ENCODE measurements at places on chromosomes 5 and 9. TPM values are rescaled to one million over a fixed set of nuclear protein-coding genes. Genes with fewer than 3 reads are reported as not detected.

The SLC6A3 gene
- not detected for total RNA-seq

The NDFIP1 gene
- 41.3 TPM for total RNA-seq

The MAST4 gene
- 4.9 TPM for total RNA-seq

The PFN3 gene
- total RNA-seq = not detected

The CMYA5 gene
- 1.3 TPM for total RNA-seq

The OTP gene
- total RNA-seq = not detected

The SLC45A2 gene
- total RNA-seq = 0.14 TPM

The BRD8 gene
- 28.0 TPM for total RNA-seq

The ELOVL7 gene
- 0.09 TPM for total RNA-seq

The MCC gene
- 64.7 TPM for total RNA-seq

The KCNN2 gene
- 0.43 TPM for total RNA-seq

The PCDHA1 gene
- under 0.01 TPM for total RNA-seq

The UNC5A gene
- total RNA-seq = under 0.01 TPM

The SLCO4C1 gene
- total RNA-seq = not detected

The RANBP17 gene
- total RNA-seq = 2.1 TPM

The PDGFRB gene
- total RNA-seq = 121 TPM

The F2RL1 gene
- total RNA-seq = 16.5 TPM

The VLDLR gene
- total RNA-seq = 44.7 TPM

The CEL gene
- 0.18 TPM for total RNA-seq
